ENCODE measurements at places on chromosomes 3 and 15. TPM values are rescaled to one million over a fixed set of nuclear protein-coding genes. Genes with fewer than 3 reads are reported as not detected.

The LDHAL6B gene
- total RNA-seq: not detected

GRCh38 chr3:155912579-155913190 lies 42.2 kb downstream of the GMPS start:
- no peaks in the 10 kb centered on the region for H3K27me3 ChIP-seq
- peak; percentile 5 for DNase-seq
- H3K27ac ChIP-seq: 0 out of 2 replicates have a peak overlapping the region, but pooled peaks have one; percentile 9
- H3K36me3 ChIP-seq: peaks cover 53% of the 10 kb centered on the region

GRCh38 chr3:179147514-179147872 lies 664 bp upstream of the PIK3CA start:
- no peaks in the 10 kb centered on the region for H3K36me3 ChIP-seq
- H3K27me3 ChIP-seq: no peaks in the 10 kb centered on the region
- H3K4me3 ChIP-seq: peak overlapping the region; percentile 98
- H3K27ac ChIP-seq: peak overlapping the region; percentile 77

DNA sequence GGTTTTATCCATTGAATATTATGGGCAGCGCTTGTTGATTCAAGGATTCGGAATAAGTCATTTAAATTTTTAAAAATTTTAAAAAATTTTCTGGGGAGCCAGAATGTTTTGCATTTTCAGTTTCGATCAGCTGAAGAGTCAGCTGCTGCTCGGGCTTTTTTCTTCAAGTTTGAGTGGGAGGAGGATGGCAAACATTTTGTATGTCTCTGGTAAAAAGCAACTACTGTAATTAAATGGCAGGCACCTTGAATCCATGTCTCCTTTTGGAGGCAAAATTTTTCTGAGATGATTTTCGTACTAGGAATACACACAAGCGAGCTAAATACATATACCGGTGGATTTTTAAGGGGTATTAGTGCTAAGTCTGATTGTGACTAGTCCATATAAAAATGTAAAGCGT lies 612 bp downstream of the C3orf38 start:
- peak overlapping the region; percentile 83 for H3K4me3 ChIP-seq
- peaks cover 20% of the 10 kb centered on the region for H3K36me3 ChIP-seq
- no peak for DNase-seq
- no peaks in the 10 kb centered on the region for H3K4me1 ChIP-seq

DNA sequence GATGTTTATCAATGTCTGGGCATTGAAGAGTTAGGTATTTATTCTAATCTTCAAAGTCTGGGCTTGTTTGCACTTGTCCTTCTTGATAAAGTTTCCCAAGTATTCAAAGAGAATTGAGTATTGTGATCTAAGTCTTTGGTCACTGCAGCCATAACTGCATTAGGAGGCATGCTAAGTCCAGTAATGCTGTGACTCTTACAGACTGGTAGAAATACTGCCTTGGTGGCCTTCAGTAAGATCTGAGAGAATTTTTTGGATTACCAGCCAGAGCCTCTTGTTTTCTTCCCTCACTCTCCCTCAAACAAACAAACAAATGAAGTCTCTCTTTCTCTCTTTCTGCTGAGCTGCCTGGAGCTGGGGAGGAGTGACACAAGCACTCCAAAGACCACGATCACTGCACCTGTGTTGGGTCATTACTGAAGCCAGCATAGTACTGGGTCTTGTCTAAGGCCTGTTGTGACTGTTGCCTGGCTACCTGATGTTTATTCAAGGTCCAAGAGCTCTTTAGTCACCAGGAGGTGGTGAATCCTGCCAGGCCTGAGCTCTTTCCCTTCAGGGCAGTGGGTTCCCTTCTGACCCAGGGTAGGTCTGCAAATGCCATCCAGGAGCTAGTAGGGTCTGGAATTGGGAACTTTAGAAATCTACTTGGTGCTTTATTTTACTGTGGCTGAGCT lies 14.8 kb upstream of the RBP2 start:
- no peaks in the 10 kb centered on the region for H3K4me1 ChIP-seq
- no peak overlapping the region for H3K27ac ChIP-seq
- no peak overlapping the region for H3K4me3 ChIP-seq
- no peaks in the 10 kb centered on the region for H3K36me3 ChIP-seq
- no peaks in the 10 kb centered on the region for H3K27me3 ChIP-seq

- no peak for DNase-seq
- H3K36me3 ChIP-seq: no peaks in the 10 kb centered on the region
- H3K27me3 ChIP-seq: no peaks in the 10 kb centered on the region
- H3K4me1 ChIP-seq: no peaks in the 10 kb centered on the region
Observed at GRCh38 chr3:178525251-178525650, 11.0 kb upstream of the KCNMB2 start.

DNA sequence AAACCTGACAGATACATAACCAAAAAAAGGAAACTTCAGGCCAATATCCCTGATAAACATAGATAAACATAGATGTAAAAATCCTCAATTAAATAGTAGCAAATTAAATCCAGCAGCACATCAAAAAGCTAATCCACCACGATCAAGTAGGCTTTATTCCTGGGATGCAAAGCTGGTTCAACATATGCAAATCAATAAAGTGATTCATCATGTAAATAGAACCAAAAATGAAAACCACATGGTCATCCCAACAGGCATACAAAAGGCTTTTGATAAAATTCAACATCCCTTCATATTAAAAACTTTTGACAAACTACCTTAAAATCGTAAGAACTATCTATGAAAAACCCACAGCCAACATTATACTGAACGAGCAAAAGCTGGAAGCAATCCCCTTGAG lies 882.2 kb downstream of the NTRK3 start:
- H3K4me3 ChIP-seq: no peak overlapping the region
- H3K27me3 ChIP-seq: no peaks in the 10 kb centered on the region
- H3K4me1 ChIP-seq: peaks cover 4% of the 10 kb centered on the region
- H3K27ac ChIP-seq: no peak overlapping the region

The CLRN1 gene
- total RNA-seq: not detected

The SLC22A13 gene
- total RNA-seq: 0.10 TPM

DNA sequence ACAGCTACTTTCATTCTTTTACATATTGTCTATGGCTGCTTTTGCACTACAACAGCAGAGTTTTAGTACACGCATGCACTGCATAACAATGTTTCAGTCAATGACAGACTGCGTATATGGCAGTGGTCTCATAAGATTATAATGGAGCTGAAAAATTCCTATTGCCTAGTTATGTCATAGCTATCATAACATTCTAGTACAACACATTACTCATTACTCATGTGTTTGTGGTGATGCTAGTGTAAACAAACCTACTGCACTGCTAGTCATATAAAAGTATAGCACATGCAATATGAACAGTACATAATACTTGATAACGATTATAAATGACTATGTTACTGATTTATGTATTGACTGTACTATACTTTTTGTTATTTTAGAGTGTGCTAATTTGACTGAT lies 47.9 kb downstream of the QTRT2 start:
- H3K27ac ChIP-seq: no peak overlapping the region
- no peaks in the 10 kb centered on the region for H3K4me1 ChIP-seq
- no peak overlapping the region for H3K4me3 ChIP-seq
- DNase-seq: no peak

The TM4SF1 gene
- 5.4 TPM for total RNA-seq

- DNase-seq: no peak
- no peak overlapping the region for H3K4me3 ChIP-seq
- H3K4me1 ChIP-seq: no peaks in the 10 kb centered on the region
- H3K27me3 ChIP-seq: no peaks in the 10 kb centered on the region
- no peaks in the 10 kb centered on the region for H3K36me3 ChIP-seq
- no peak overlapping the region for H3K27ac ChIP-seq
Observed at GRCh38 chr3:77541203-77541922, 501.5 kb downstream of the ROBO2 start.

DNA sequence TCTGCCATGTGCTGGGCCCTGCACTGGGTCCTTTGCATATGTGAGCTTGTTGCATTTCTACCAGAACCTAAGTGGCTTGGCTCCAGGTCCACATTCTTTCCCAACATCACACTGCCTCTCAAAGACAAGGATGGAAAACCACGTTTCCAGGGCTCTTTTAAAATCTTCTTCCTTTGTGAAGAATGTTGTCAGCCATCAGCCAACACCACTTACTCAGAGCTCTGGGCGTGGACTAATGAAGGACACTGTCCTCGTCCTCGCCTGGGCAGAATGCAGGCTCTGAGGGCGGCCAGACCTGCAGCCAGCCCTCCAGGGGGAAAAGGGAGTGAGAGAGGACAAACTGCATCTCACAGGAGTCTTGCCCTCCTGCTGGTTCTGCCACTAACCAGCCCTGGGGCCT lies 49.7 kb downstream of the MAGEF1 start:
- DNase-seq: no peak
- H3K4me3 ChIP-seq: no peak overlapping the region
- H3K27ac ChIP-seq: no peak overlapping the region
- no peaks in the 10 kb centered on the region for H3K27me3 ChIP-seq
- H3K36me3 ChIP-seq: no peaks in the 10 kb centered on the region

DNA sequence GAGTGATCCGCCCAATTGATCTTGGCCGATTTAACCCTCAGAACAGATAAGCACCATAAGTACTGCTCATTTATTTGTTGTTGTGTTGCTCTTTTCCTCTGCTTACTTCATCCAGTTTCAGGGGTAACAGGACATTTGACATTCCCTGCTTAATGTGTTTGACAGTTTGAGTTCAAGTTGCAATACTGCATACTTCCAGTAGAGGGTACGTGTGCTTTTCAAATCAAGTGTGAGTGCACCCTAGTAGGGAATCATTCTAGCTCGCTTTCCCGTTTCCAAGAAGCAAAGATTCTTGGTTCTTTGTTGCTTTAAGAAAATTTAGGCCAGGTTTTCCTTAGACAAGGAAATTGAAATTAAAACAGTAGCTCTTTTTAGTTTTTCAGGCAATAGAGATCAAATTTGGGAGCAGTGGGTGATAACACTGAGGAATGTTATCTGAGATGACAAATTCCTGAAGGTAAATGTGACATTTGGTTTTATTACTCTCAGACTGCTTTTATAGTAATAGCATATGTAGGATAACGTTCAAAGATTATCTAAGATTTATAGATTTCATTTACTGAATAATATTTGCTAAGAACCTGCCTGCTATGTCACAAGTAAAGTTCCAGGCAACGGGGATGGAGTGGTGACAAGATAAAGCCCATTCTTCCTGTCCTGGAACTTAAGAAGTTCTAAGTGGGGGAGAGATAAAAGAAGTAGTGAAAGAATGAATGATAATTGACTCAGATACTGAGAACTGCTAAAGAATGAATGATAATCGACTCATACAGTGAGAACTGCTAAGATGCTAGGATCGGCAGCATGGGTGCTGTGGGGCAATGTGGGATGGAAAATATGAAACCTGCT lies 73.3 kb downstream of the SYNPR start:
- no peaks in the 10 kb centered on the region for H3K27me3 ChIP-seq
- H3K27ac ChIP-seq: no peak overlapping the region
- no peaks in the 10 kb centered on the region for H3K4me1 ChIP-seq
- no peak overlapping the region for H3K4me3 ChIP-seq
- DNase-seq: peak; percentile 57

DNA sequence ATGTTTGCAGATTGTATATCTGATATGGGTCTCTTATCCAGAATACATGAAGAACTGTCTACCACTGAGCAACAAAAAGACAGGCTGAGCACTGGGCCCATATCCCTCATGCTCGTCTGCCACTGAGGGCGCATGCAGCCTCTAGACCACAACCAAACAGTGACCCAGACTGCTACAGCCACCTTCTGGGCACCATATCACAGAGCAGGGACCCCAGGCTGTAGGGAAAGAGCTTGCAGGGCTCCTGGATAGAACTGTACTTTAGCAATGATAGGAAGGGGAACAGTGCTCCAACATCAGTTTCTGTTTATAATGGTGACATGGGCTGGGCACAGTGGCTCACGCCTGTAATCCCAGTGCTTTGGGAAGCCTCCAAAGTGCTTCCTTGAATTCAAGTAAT lies 40.2 kb upstream of the TMEM87A start:
- H3K27ac ChIP-seq: no peak overlapping the region
- DNase-seq: no peak
- peaks cover 5% of the 10 kb centered on the region for H3K36me3 ChIP-seq
- no peak overlapping the region for H3K4me3 ChIP-seq
- H3K27me3 ChIP-seq: no peaks in the 10 kb centered on the region

The SLC2A2 gene
- total RNA-seq: not detected

The PPM1L gene
- 4.4 TPM for total RNA-seq

DNA sequence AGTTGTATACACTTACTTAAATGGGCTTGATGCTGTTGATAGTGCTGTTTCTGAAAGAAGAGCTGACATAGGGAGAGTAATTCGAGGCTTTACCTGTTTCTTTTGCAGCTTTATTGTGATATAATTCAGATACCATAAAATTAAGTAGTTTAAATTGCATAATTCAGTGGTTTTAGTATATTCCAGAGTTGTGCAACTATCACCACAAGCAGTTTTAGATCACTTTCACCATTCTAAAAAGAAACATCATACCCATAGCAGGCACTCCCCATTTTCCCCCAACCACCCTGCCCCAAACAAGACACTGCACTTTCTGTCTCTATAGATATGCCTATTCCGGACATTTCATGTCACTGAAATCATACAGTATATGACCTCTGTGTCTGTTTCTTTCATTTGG lies 98.5 kb downstream of the MTHFS start:
- DNase-seq: no peak
- no peak overlapping the region for H3K4me3 ChIP-seq
- H3K36me3 ChIP-seq: no peaks in the 10 kb centered on the region
- H3K4me1 ChIP-seq: no peaks in the 10 kb centered on the region
- H3K27ac ChIP-seq: no peak overlapping the region

DNA sequence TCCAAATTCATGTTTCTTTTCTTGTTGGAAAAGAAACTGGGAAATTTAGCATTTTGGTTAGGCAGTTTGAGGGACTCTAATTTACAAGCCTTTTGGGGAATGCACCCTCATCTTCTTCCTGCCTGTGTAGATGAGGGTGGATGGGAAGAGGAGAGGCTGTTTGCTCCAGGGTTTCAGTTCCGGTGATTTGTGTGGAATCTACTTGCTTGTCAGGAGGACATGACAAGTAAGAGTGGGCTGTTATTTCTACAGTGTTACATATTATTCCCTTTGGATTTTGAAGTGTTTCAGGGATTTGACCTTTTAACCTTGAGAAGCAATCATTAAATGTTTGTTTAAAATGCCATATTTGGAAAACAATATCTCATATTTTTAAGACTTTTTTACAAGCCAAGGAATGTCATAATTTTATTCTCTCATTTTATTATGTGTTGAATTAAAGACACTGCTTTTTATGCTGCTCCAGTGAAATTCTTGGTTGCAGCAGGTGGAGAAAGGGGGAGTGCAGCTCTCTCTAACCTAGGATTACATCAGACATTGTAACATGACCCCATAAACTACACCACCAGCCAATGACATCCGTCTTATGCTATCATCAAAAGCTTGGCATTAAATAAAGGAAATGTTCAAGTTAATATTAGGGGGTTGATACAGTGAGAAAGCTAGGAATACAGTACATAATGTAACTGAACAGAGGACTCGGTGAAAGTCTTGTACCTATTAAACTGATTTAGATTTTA lies 30.2 kb downstream of the PLAAT1 start:
- H3K4me1 ChIP-seq: peaks cover 19% of the 10 kb centered on the region
- no peaks in the 10 kb centered on the region for H3K27me3 ChIP-seq
- peak overlapping the region; percentile 43 for H3K27ac ChIP-seq
- H3K36me3 ChIP-seq: peaks cover 16% of the 10 kb centered on the region
- no peak for DNase-seq

- H3K36me3 ChIP-seq: no peaks in the 10 kb centered on the region
- no peaks in the 10 kb centered on the region for H3K4me1 ChIP-seq
Observed at GRCh38 chr3:196772102-196772501, 32.4 kb downstream of the PAK2 start.

Data from SJCRH30 (cell line).